ENCODE measurements at places on chromosomes 5 and 9.

- no peak for DNase-seq
These were observed 34.6 kb upstream of the PHF2 start for GRCh38 chr9:93541581-93542349.

DNA sequence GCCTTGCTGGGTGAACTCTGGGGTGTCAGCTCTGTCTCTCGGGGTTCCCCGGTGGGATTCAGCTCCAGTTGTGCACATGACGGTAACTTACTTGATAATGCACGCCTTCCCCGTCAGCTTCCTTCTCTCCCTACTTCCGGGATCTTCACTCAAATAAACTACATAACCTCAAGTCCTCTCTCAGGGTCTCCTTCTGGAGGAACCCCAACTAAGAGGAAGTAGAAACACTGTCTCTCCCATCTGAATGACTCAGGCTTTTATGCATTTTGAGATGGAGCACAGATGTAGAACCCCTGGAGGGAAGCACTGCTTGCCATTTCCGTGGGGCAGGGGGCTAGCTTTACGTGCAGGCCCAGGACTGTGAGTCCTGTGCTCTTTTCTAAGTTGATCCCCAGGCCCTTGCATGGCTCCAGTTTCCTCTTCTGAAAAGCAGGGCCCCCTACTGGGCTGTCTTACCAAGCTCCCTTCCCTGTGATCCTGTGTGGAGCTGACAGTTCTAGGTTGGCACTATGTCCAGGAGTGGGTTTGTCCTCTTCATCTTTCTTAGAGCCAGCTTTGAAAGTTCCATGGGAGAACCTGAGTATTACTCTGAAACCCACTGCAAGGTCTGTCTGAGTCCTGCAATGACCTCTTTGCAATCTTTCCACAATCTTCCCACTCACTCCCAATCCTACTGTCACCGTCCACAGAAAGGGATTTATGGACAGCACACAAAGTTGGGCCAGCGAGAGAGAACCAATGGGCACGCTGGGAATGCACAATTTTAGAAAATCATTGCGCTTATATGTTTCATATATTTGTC, 17.7 kb downstream of the S1PR3 start:
- DNase-seq: no peak

GRCh38 chr9:133301253-133302230, 26.5 kb upstream of the ABO start:
- no peak for DNase-seq

- DNase-seq: no peak
These were observed 72.5 kb upstream of the SPEF2 start for GRCh38 chr5:35545190-35545589.

DNA sequence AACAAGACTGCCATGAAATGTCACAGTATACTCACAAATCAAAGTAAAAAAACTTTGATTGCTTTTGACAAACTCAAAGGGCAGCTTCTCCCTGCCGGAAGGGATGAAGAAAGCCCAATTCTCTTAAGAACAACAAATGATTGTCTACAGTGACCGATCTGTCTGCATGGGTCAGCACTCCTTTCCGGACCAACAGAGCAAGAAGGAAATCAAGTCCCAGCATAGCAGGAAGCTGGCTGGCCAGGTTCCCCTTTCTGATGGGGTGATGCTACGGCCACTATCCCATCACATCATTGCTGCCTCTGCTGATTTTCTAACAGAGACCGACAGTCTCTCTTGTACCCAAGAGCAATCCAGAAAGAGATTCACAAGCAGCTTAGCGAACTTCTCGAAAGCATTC, 692 bp downstream of the C1QTNF3 start:
- DNase-seq: no peak

DNA sequence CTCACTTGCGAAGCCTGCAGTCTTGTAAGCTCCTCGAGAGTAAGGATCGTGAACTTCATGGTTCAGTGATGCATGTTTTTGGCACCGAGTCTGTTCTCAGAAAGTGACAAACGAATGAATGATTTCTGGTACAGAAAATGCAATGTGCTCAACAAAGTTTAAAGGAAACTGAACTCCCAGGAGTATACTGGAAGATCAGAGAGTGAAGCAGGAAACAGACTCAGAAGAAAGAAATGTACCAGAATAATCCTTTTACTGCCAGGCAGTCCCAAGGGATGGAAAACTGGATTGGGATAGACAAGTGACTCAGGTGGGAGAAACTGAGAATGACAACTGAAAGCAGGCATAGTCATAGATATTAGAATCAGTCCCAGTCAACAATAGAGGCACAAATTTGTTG, 420.6 kb downstream of the CTNND2 start:
- DNase-seq: no peak

DNA sequence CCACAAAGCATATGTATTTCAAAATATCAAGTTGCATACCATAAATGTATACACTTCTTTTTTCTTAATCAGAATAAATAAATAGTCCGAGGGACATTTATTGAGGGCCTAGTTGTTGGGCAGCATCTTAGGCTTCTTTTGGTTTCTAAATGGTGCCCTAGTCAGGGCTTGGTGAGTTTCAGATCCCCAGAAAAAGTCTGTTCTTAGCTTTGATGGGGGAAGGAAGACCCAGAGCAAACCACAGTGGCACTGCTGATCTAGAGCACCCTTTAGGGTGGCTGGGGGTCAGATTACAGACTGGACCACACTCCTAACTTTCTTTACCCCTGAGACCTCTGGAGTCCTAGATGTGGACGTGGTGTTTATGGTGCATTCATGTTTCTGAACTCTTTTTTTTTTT, 97.8 kb downstream of the C9orf152 start:
- no peak for DNase-seq

GRCh38 chr5:61724102-61724501, 392.0 kb downstream of the ZSWIM6 start:
- DNase-seq: no peak

DNA sequence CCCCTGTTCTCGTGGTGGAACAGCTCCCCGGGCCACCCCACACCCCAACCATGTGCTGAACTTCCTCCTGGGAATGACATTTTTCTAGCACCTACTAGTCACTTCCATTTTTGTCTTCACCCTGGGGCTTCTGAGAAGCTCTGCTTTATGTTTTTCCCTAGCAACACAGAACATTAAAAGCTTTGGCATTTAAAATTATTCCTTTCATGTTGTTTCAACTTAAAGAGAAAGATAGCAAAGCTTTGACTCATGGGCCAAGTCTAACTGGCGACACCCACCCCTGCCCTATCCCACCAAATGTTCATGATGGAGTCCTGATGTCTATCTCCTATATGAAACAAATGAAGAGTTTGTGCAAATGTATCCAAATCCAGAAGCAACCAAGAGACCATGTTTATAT, 22.4 kb downstream of the BOD1 start:
- no peak for DNase-seq

DNA sequence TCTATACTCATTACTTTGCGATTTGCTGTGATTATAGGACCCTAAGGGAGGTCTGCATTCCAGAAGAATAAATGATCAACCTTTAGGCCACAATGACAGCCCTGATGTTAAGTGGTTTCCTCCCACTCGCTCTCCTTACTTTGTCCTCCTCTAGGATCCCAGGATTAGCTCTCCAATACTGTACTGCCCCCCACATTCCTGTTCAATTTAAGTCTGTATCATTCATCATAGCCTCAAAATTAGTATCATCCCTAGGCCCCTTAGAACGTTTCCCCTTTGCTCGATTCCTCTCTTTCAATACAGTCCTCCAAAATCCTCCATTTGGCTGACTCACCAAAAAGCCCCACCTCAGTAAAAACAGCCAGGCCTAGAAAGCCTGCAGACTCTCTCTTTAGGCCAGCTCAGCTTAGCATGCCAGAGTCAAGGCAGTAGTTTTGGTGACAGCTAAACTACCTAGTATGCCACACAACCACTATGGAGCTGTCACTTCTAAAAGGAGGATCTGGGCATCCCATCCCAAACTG, 24.4 kb downstream of the RNF145 start:
- DNase-seq: no peak

DNA sequence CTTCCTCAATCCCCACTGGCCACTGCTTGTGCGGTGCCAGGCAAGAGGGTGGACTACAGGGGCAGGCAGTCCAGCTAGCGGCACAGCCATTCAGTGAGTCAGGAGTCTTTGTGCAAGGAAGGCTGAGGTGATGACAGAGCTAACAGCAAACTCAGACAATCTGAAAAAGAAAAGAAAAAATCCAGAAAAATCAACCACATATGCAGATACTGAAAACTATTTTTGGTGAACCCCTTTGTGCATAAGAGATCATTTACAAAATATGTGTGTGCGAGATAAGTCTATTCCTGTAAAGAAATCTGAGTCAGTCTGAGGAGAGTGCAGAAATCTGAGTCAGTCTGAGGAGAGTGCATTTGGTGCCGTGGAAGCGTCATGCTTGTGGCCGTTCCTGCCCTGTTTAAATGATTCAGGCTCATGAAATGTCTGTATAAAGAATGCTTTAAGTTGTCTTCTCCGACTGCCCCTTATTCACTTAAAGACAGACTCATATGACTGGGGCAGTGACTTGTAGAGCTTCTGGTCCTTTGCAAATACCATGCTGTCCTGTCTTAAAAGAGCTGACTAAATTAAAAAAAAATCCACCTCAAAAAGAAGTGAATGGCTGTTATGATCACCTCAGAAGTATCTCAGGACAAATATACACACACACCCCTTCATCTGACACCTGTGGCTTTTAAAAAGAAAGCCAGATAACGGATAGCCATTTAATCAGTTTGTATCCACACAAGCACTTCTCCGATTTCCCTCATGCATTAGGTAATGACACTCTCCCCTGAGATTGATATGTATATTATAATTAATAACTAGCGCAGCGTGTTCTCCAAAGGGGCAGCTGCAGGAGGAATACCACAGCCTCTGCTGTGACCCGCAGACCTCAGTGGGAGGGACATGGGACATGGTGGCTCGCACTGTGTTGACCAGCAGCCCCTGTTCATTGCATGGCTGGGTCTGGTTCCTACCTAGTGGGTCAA, 47.3 kb downstream of the TRIO start:
- DNase-seq: no peak

DNA sequence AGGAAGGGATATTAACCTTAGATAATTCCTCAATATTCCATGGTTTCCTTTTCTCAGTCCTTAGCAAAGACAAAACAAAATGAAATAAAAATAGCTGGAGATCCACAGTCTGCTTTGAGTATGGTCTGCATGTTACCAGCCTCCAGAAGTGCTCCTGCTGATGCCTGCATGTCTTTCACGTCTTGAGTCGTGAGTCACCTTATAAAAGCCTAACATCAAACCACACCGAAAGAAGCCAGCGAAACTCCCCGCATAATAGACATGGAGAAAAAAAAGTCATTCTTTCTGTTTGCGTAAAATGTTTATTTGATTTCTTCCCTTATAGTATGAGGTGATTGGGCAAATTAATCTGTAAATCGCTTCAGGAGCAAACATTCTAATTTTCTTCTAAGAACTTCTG, 380.5 kb downstream of the SLCO4C1 start:
- no peak for DNase-seq

DNA sequence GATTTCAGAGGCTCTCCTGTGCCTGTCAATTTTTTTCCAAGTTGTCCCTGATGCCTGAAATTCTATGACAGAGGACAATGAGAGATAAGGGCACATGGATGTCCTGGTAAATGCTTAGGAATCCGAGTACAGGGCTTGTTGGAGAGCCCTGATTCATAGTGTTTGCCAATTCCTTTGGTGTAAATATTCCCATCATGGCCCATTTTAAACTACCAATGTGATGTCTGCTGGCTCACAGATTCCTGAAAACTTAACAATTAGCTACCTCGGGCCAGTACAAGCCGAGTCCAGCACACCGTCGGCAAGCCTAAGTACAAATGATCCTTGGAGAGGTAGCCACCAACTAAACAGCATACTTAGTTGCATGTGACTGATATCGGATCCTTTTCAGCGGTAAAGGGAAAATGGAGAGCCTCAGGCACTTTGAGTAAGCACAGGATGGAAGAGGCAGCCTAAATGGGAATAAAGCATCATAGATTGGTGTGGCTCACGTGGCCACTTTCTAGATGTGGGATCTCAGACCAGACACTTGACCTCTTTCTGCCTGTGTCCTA, 3.6 kb downstream of the ITK start:
- DNase-seq: no peak

DNA sequence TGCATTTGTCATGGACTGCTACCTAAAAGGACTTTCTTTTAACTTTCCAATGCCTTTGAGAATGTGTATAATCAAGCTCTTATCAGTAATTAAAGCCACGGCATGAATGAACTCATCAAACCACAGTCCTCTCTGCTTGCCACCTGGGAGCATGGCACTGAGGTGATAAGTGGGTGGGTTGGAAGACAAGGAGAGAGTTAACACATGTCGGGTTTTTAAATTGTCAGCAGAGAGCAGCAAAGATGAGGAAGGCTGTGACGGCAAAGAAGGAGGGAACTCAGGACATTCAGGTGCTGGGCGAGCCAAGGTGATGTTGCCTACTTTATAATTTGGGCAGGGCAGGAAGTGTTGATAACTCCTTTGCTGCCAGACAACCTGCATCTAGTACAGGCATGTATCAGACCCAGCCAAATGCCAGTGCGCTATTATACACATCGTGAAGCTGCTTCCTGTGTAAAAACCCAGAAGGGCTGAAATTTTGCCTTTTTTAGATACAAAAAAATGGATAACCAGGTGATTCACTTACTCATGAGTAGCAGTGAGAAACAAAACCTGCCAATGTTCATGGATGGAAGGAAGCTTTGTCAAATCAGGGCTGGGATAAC, 269.1 kb downstream of the KIF4B start:
- no peak for DNase-seq

DNA sequence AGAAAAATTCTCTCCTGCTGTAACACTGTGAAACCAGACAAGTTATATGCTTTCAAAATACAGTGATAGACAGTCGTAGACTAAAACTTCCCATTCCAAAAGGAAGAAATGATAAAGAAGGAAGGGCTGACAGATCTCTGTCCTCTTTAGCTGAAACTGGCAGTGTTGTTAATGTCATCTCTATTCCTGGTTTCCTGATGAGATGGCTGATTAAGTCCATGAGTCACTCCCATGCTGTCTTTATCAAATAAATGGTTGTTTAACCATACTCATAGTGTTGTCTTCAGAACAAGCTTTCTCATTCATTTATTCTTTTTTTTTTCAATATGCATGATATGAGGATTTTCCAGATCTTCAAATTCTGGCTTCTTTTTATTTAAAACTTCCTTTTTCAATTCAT, 952.2 kb upstream of the WWC1 start:
- no peak for DNase-seq

- no peak for DNase-seq
These were observed 78.9 kb downstream of the ALDH7A1 start for GRCh38 chr5:126516133-126516532.

- DNase-seq: no peak
These were observed 32.0 kb downstream of the UNC13B start for GRCh38 chr9:35193762-35194161.
